Renal cortex interstitium (tissue), 15 donors: ENCODE measurements at places on chromosomes 5 and 9. TPM values are rescaled to one million over a fixed set of nuclear protein-coding genes. Genes with fewer than 3 reads are reported as not detected.

PCDHGB3 gene
- polyA plus RNA-seq, result 2.5 TPM

DNA sequence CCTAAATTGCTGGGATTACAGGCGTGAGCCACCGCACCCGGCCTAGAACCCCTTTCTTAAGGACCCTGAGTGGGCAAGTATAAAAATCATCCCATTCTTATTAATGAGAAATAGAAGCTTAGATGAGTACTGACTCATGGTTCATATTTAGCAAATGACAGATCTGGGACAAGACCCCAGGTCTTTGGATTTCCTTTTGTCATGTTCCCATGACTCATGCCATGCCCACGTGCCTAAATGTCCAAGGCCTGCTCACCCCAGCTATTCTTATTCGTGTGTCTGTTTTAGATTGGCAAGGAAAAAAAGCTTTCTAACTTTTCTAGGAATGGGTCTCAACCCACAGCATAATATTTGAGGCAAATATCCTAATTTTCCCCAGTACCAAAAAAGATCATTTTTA, 57.7 kb upstream of the RPS23 start:
- no peak for DNase-seq

- no peak for DNase-seq
These were observed 43.9 kb downstream of the FAM169A start for GRCh38 chr5:74822288-74822687.

GRCh38 chr5:130290219-130290618, 386.0 kb downstream of the CHSY3 start:
- DNase-seq, result no peak

PDE8B gene
- 4.7 TPM for polyA plus RNA-seq

INSYN2B gene
- 2.0 TPM for polyA plus RNA-seq

- DNase-seq, result peak; percentile 22
These were observed 21.4 kb upstream of the FLT4 start for GRCh38 chr5:180670586-180671359.

- DNase-seq, result no peak
These were observed 314.2 kb downstream of the NTRK2 start for GRCh38 chr9:84983749-84984148.

TAF11L10 gene
- not detected for polyA plus RNA-seq

DNA sequence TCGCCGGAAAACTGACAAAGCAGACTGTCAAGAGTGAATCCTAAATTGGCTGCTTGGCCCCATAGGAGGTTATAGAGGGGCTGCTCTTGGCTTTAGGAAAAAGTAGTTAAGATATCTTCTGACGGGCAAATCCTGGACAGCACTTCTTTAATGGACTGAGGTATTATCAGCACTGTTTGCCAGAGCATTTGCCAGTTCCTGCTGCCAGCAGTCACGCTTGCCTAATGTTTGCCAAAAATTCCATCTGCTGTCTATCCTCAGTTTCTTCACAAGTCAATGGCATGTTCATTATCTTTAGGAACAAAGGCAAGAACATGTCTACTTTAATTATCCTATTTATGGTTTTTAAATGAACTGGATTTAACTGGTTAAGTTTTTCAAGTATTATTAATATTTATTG, 25.8 kb upstream of the SREK1 start:
- no peak for DNase-seq

NEUROG1 gene
- polyA plus RNA-seq, result not detected

DNA sequence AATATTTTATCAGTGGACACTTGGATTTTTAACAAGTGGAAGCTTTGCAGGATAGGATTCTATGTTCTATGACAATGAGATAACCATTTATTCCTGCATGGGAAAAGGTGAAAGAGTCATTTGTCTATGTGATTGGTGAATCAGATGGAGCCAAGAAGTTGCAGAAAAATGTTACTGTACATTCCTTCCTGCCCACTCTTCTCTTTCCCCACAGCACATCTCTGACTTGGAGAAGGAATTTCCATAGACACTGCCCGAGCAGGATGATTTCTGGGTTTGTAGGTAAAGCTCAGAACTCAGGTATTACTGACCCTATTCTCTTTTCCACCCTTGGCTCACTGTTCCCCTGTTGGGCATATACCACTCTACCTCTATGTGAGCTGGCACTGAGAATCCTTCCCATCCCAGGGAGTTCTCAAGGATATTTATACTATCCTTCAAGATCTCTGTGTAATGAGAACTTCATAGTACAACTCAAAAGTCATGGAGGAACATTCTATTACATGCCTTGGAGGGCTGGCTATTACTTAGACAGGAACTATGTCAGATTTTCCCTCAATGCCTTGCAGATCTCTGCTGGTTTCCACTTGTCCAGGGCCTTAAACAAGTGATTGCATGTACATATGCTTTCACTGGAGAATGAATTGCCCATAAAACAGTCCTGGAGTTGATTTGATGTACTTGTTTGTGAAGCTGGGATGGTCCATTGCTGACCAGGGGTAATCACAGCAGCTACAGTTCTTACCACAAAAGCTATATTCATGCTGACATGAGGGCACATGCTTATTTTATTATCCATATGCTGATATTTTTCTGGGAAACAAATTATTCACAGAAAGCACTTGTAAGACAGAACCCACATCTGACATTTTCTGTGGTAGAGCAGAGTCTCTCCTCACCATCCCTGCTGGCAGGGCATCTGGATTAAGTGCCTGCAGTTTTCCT, 24.1 kb downstream of the SLC1A3 start:
- no peak for DNase-seq

- no peak for DNase-seq
These were observed 27.5 kb downstream of the FSD1L start for GRCh38 chr9:105475302-105475701.

ITGA1 gene
- polyA plus RNA-seq, result 52.6 TPM

DNA sequence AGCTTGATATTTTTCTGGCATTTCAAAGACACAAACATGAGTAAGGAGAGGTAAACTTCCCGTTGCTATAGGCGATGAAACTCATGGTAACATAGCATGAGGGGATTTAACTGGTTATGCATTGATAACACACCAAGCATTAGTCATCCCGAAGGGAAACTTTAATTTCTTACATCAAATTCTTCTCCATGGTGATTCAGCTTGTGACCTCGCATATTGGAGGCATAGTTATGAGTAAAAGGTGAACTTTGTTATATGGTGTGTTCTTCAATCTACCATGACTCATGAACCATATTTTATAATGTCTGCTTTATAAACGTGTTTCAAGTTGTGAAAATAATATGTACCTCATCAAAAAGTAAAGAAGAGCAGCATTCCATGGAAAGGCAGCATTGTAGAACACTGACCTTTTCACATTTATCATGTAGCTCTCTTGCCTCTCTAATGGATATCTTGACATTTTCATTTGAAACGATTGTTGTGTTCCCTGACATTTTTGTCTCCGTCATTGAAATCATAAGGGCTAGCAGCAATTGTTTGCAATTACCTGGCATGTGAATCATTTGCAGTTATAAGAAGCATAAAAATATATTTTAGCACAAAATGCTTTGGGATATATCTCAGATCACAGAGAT, 491.8 kb downstream of the ANXA1 start:
- no peak for DNase-seq

DNA sequence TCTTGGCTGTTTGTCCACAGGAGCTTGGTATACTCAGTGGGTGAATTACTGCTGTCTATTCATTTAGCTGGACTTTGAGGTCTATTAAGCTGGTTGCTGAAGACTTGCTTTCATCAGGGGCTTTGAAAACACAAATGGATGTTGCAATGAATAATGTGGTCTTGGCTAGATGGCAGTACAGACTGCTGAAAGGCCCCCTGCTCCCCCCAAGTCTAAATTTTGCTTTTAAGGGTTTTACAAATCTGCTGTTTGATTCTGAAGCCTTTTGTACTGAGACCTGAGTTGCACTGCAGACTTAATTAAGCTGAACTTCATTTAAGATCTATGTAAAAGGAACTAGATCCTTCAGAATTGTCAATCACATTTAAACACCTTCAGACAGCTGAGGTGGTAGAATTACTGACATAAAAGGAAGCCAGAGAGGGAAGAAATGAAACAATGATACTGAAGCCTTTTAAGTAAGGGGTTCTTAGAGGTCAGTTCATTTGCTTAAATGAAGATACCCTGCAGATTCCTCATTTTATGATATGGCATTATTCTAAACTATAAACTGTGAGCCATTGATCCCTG, 37.3 kb downstream of the KCTD16 start:
- DNase-seq, result no peak

- DNase-seq, result peak; percentile 93
These were observed 714 bp upstream of the ZNF608 start for GRCh38 chr5:124746916-124747790.

PANK3 gene
- 68.9 TPM for polyA plus RNA-seq

- peak; percentile 31 for DNase-seq
These were observed 58.5 kb downstream of the ZNF462 start for GRCh38 chr9:106921341-106921899.

GRCh38 chr5:93022796-93023447, 558.1 kb downstream of the NR2F1-AS1 start:
- DNase-seq, result no peak

GRCh38 chr5:61307611-61308010, 24.4 kb upstream of the ZSWIM6 start:
- DNase-seq, result no peak

DNA sequence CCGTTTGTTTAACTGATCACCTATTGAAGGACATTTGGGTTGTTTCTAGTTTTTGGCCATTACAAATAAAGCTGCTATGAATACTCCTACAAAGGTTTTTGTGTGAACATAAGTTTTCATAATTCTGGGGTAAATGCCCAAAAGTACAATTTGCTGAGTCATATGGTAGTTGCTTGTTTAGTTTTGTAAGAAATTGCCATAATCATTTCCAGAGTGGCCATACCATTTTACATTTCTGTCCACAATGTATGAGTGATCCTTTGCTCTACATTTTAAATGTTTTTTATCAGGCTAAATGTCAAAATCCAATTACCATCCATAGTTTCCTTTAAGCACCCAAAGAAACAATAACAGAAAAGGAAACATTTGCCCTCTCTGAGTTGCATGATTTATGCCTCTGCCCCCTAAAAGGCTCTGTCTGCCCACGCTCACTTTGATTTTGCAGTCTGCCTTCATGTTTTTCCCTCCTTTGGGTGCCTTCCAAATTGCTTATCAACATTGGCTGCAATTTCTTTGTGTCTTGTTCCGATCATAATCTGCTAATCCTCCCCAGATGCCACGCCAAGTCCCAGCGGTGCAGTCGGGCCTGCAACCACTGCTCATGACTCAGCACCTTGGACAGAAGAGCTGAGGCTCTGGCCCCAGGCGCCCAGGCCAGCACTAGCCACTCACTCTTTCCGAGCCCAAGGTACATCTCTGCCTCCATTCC, 339.2 kb downstream of the PIK3R1 start:
- no peak for DNase-seq

BICD2 gene
- 32.7 TPM for polyA plus RNA-seq

- DNase-seq, result no peak
These were observed 48.7 kb downstream of the RICTOR start for GRCh38 chr5:39025456-39025855.

- DNase-seq, result no peak
These were observed 121.8 kb upstream of the SAP30L start for GRCh38 chr5:154324033-154324432.

- DNase-seq, result no peak
These were observed 113.8 kb upstream of the ANKRD55 start for GRCh38 chr5:56346741-56347535.

OXCT1 gene
- 49.4 TPM for polyA plus RNA-seq

ARSI gene
- 4.3 TPM for polyA plus RNA-seq

GRCh38 chr5:180018347-180019060, 53.1 kb downstream of the RNF130 start:
- DNase-seq, result no peak

DNA sequence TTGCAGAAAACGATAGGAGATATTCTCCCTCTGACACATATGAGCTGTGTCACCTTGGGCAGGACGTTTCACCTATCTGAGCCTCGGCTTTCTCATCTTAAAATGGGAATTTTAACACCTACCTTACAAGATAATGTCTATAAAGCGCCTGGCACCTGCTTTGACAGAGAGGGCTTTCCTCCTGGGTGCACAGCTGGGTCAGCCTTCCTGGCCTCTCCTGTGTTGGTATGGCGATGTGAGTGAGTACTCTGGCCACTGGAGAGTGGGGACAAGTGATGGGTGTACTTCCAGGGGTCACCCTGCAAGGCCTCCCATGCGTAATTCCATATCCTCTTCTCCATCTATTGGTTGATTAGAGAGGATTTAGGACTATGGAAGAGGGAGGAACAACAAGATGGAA, 113.1 kb upstream of the SMIM23 start:
- DNase-seq, result no peak

DELE1 gene
- polyA plus RNA-seq, result 95.6 TPM

GRCh38 chr9:90052366-90052765, 447.6 kb downstream of the GADD45G start:
- no peak for DNase-seq

- no peak for DNase-seq
These were observed 56.1 kb downstream of the KCNT1 start for GRCh38 chr9:135758056-135758455.

GRCh38 chr9:81693671-81694378, 4.5 kb upstream of the TLE1 start:
- DNase-seq, result no peak

LCN15 gene
- not detected for polyA plus RNA-seq

- DNase-seq, result peak; percentile 86
These were observed at the start of gene TNIP1 for GRCh38 chr5:151080613-151081430. Gene TNIP1 (minus strand): TSS chr5:151081034. CDS start chr5:151065095, 15,939 bp downstream.

AK8 gene
- 5.0 TPM for polyA plus RNA-seq

GRCh38 chr5:122880749-122881148, 35.3 kb downstream of the SNX24 start:
- DNase-seq, result no peak
